ENCODE measurements at places on chromosomes 6 and 20. TPM values are rescaled to one million over a fixed set of nuclear protein-coding genes. Genes with fewer than 3 reads are reported as not detected.
A peak's percentile ranks its signal among the peaks of the same experiment; 100 is the strongest.

The DSP gene
- 15.1 TPM for total RNA-seq

The KCNK16 gene
- not detected for total RNA-seq

The CLDN20 gene
- not detected for total RNA-seq

The C6orf141 gene
- 7.0 TPM for total RNA-seq

The EFCAB8 gene
- total RNA-seq = 1.0 TPM

The SLC22A23 gene
- 24.4 TPM for total RNA-seq

The SLC35F1 gene
- total RNA-seq = 0.20 TPM

The IL20RA gene
- total RNA-seq = 6.0 TPM

The TCF15 gene
- total RNA-seq = 0.52 TPM

The GPR63 gene
- total RNA-seq = 0.71 TPM

The SIRPD gene
- 1.6 TPM for total RNA-seq

The XKR7 gene
- total RNA-seq = not detected

GRCh38 chr20:8330785-8331695, 199.0 kb downstream of the PLCB1 start:
- H3K4me1 ChIP-seq = peaks cover 6% of the 10 kb centered on the region
- H3K36me3 ChIP-seq = no peaks in the 10 kb centered on the region
- H3K27me3 ChIP-seq = no peaks in the 10 kb centered on the region

DNA sequence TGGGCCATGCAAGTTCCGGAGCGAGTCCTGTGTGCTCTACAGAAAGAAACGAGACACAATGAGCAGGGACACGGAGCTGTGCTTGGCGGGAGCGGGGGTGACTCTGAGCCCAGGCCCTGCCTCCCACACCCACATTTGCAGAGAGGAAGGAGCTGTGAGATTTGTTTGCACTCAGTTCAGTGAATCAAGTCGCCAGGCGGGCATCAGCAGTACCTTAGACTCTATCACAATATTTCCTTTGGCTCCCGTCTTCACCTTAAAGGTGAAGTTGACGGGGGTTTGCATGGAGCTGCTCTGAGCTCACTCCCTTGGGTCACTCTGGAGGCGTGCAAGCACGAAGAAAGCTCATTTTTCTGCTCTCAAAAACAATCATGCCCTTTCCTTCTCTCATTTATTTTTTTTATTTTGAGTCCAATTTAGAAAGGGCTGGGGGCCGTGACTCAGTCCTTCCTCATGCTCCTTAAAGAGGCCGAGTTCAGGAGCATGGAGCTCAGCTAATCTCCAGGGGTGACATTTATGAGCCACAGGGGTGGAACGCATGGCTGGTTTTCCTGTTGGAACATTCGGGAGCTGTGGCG, 188.2 kb downstream of the NFATC2 start:
- no peak overlapping the region for H3K4me3 ChIP-seq
- H3K27ac ChIP-seq = no peak overlapping the region
- H3K36me3 ChIP-seq = no peaks in the 10 kb centered on the region
- no peaks in the 10 kb centered on the region for H3K27me3 ChIP-seq

DNA sequence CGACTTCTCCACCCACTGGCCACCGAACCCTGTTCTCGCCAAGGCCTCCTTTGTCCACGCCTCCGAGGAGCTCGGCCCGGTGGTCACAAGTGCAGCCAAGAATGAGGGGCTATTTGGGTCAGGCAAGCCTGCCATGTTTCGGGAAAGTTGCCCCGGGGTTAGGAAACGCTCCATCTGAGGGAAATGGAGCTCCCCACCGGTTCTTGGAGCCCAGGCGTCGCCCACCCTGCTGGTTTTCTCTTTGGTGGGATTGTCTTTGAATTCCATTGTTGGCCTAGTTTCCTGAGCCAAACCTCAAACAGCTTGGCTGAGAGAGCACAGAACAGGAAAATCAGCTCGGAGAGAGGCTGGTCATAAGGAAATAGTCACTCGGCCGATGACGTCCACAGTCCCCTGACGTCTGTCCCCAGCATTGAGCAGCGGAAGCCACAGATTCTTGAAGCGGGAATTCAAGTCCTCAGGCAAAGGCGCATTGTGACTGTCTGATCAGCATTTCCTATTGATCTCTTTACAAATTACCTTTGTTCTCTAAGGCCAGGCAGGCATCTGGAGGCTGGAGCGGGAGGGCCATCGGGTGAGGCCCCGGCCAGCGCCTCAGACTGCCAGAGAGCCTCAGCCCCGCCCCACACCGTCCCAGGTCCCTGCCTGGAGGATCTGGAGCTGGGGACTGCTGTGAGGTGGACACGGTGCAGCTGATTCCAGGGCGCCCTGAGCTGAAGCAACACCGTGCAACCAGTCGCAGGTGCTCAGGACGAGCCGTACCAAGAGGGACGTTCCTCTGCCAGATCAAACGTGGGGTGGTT, 138.6 kb downstream of the DLL1 start:
- H3K27ac ChIP-seq = peak overlapping the region; percentile 76

- DNase-seq = no peak
- H3K4me3 ChIP-seq = no peak overlapping the region
- no peaks in the 10 kb centered on the region for H3K27me3 ChIP-seq
- H3K36me3 ChIP-seq = peaks cover 5% of the 10 kb centered on the region
These were observed 28.5 kb downstream of the CDC5L start for GRCh38 chr6:44415873-44416502.

DNA sequence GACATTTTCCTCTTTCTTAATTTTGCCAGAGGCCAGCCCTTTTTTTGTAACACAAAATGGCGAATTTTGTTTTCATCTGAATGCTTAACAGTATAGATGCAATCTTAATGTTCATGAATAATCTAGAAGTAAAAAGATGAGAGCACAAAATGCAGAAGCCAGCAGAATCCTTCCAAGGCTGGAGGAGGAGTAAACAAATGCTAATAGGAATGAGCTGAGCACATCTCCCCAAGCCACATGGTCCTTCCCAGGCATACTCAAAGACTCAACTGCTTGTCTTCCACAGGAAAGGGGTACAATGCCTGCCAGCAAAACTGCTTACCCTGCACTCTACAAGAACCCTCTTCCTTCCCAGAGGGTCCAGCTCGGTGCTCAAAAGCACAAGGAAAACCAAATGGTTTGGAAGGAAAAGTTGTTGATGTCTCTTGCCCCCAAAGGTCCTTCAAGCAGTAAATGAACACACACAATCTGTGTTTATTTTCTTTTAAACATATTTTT, 155.1 kb downstream of the MOXD1 start:
- no peak for DNase-seq
- H3K36me3 ChIP-seq = no peaks in the 10 kb centered on the region
- no peaks in the 10 kb centered on the region for H3K4me1 ChIP-seq
- H3K27me3 ChIP-seq = no peaks in the 10 kb centered on the region

GRCh38 chr6:127119102-127120022, 891 bp downstream of the RSPO3 start:
- H3K27me3 ChIP-seq = peaks cover 90% of the 10 kb centered on the region
- no peak overlapping the region for H3K27ac ChIP-seq
- peak; percentile 36 for DNase-seq
- peaks cover 31% of the 10 kb centered on the region for H3K4me1 ChIP-seq
- H3K36me3 ChIP-seq = no peaks in the 10 kb centered on the region

- H3K4me3 ChIP-seq = no peak overlapping the region
- DNase-seq = no peak
- H3K27me3 ChIP-seq = no peaks in the 10 kb centered on the region
- no peak overlapping the region for H3K27ac ChIP-seq
- H3K4me1 ChIP-seq = no peaks in the 10 kb centered on the region
These were observed 109.8 kb downstream of the PTPRK start for GRCh38 chr6:128410584-128410983.

- no peak for DNase-seq
- no peak overlapping the region for H3K4me3 ChIP-seq
- no peak overlapping the region for H3K27ac ChIP-seq
- no peaks in the 10 kb centered on the region for H3K4me1 ChIP-seq
- H3K27me3 ChIP-seq = no peaks in the 10 kb centered on the region
- H3K36me3 ChIP-seq = no peaks in the 10 kb centered on the region
These were observed 72.7 kb downstream of the ELOVL4 start for GRCh38 chr6:79874531-79875134.

GRCh38 chr6:35049156-35049735, 91.9 kb downstream of the TCP11 start:
- peaks cover 78% of the 10 kb centered on the region for H3K4me1 ChIP-seq
- no peaks in the 10 kb centered on the region for H3K27me3 ChIP-seq
- no peaks in the 10 kb centered on the region for H3K36me3 ChIP-seq
- DNase-seq = no peak

- H3K27ac ChIP-seq = peak within 1 kb of the TSS; percentile 100
- peak within 1 kb of the TSS; percentile 76 for H3K4me3 ChIP-seq
- DNase-seq = peak; percentile 100
These were observed at the start of gene BCLAF1 for GRCh38 chr6:136289579-136290409. Gene BCLAF1, minus strand, starts transcription at chr6:136289846. Its CDS starts 9,980 bp downstream, at chr6:136279866.

DNA sequence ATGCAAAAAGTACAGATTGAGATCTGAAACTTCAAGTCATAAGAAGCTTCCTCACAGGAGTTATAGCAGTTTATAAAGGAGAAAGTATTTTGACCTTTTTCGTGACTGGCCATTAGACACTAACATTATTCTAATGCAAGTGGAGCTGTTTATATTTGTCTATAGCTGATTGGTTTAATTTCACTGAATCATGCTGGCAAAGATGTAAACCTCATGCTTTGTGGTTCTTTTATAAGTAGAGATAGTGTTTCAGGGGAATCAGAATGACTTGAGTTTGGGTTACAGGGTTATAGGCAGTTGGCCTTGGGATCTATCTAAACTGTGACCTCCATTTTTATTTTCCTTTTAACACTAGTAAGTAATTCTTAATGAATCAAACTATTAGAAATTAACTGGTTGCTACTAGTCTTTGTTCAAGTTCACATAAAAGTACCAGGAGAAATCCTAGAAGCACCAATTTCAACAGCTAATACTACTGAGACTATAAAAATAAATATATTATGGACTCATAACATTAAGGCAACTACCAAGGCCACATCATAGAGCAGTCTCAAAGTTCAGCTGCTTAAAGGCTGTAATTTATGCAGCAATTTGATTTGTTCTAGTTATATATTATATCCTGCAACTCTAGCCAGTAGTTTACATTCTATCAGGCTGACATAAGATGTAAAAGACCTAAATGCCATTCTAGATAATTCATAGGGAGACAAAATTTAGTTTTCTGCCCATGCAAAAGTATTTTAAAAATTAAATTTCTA, 94.0 kb downstream of the RNGTT start:
- no peaks in the 10 kb centered on the region for H3K27me3 ChIP-seq
- no peaks in the 10 kb centered on the region for H3K36me3 ChIP-seq

DNA sequence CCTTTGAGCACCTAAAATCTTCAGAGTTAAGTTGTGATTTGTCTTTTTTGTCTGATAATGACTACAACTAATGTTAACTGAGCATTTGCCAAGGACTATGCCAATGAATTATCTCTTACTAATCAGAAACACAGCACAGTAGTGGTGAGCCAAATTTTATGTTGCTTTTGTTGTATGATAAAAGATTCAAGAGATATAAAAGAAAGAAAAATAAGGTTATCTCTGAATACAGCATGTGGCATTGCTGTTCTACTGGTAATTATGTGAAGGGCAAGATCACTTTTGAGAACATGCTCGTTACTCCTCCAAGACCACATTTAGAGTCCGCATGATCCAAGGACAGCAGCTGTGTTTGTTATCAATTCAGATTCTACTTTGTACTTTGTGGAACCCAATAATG, 133.4 kb upstream of the MYLIP start:
- peak overlapping the region; percentile 31 for H3K27ac ChIP-seq
- no peak for DNase-seq
- H3K4me1 ChIP-seq = peaks cover 9% of the 10 kb centered on the region

DNA sequence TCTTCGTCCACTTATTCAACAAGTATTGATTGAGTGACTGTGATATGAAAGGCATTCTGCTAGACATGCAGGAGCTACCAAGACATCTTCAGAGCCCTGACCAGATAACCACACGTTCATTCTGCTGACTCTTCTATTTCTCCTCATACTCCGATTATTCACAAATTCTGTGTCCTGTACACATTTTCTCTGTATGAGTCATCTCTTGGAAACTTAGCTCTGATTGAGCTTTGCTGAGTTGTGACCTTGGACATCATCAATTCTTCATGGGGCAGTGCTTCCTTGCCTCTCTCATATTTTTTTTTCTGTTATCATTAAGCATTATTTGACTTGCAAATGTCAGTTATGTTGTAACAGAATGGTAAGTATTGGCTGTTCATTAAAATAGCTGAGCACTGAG, 351.6 kb upstream of the CNR1 start:
- no peaks in the 10 kb centered on the region for H3K4me1 ChIP-seq
- no peaks in the 10 kb centered on the region for H3K27me3 ChIP-seq
- no peak overlapping the region for H3K4me3 ChIP-seq

DNA sequence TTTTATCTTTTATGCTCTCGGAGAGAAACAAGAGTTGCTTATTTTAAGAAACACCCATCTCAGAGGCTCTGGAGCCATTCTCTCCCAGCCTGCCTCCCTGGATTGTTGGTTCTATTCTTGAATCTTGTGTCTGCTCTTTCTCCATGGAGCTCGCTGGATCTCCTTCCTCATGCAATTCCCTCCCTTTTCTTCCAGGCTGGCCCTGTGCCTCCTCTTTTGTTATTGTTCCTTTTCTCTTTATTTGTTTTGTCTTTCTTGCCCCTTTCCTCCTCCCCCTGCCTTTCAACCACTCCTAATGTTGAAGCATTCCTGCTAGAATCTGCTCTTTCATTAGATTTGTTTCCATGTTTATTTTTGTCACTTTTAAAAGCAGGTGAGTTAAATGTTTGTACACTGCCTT, 76.5 kb downstream of the STMND1 start:
- H3K36me3 ChIP-seq = no peaks in the 10 kb centered on the region
- H3K27ac ChIP-seq = no peak overlapping the region
- no peaks in the 10 kb centered on the region for H3K27me3 ChIP-seq
- no peak for DNase-seq
- no peak overlapping the region for H3K4me3 ChIP-seq
- H3K4me1 ChIP-seq = no peaks in the 10 kb centered on the region

GRCh38 chr6:30757261-30757904, 13.0 kb upstream of the IER3 start:
- H3K4me1 ChIP-seq = peaks cover 7% of the 10 kb centered on the region
- DNase-seq = no peak
- H3K27me3 ChIP-seq = no peaks in the 10 kb centered on the region
- H3K36me3 ChIP-seq = no peaks in the 10 kb centered on the region
- H3K4me3 ChIP-seq = no peak overlapping the region

DNA sequence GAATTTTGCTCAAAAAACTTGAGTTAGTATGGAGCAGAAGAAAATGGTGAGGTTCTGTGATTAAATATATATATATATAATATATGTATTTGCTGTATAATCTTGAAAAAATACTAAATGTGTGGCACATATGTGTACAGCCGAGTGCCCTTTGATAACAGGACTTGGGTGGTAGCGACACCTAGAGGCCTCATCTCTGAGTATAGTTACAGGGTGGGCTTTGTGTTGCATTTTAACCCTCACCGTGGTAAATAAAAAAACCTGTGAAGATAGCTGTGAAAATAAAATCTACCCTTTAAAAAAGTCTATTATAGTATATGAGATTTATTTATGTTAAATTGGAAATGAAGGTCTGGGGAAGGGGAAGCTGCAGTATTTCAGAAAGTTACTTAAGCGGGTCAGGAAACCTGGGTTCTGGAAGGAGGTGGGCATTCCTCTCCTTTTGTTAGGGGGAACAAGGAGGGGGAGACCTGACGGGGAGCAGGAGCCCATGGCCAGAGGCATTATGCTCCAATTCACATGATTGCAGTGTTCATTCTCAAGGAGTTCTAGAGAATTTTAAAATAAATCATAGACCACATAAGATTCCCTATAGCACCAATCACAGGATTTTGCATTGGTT, 82.7 kb downstream of the SH3BGRL2 start:
- H3K27ac ChIP-seq = no peak overlapping the region
- H3K36me3 ChIP-seq = no peaks in the 10 kb centered on the region
- H3K27me3 ChIP-seq = no peaks in the 10 kb centered on the region
- DNase-seq = peak; percentile 27
- no peaks in the 10 kb centered on the region for H3K4me1 ChIP-seq
- H3K4me3 ChIP-seq = no peak overlapping the region
